Activated CD8-positive, alpha-beta memory T cell treated with anti-CD3 and anti-CD28 coated beads, Interleukin-2, amount 50 U/mL, for 48 hours (primary cell): ENCODE measurements at places on chromosomes 11 and 22.

GRCh38 chr11:84413549-84413948 is 1127.4 kb upstream of the CCDC90B start:
- DNase-seq, result no peak

DNA sequence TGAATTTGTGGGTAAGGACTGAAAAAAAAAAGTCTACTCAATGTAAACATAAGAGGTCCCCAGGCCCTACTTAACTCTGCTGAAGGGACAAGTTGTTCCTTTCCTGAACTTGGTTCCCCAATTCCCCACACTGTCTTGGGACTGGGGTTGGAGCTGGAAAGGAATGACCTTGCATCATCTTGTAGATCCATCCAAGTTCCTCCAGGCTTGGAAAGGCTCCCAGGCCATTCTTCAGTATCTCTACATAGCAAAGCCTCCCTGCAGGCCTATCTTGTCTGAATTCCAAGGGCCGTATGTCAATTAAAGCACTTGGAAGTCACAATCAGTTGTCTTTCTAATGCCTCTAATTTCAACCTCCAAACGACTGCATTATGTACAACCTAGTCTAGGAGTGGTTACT is 361.2 kb downstream of the TMEM135 start:
- no peak for DNase-seq

- DNase-seq, result peak; percentile 53
Measured at GRCh38 chr11:125070699-125071254, 7.7 kb downstream of the SLC37A2 start.

GRCh38 chr11:111428113-111428876 is 49.2 kb upstream of the POU2AF1 start:
- DNase-seq, result no peak

DNA sequence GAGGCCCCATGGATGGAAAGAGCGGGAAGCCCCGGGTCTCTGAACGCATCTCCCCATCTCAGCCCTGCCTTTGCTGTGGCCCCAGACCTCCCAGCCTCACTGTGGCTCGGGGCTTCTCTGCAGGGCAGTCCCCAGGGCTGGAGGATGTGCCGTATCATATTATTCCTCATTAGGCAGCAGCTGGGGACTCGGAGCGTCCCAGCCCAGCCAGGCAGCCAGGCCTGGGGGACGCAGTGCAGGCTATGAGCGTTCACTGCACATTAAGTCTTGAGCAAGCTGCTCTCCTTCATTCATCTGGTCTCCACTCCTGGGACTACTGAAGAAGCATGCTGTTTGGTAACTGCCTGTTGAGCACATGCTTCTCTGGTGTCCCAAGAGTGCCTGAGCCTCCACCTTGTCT is 226.8 kb upstream of the TBCEL start:
- DNase-seq, result no peak

GRCh38 chr22:41526226-41526829 is 17.9 kb downstream of the POLR3H start:
- DNase-seq, result no peak

DNA sequence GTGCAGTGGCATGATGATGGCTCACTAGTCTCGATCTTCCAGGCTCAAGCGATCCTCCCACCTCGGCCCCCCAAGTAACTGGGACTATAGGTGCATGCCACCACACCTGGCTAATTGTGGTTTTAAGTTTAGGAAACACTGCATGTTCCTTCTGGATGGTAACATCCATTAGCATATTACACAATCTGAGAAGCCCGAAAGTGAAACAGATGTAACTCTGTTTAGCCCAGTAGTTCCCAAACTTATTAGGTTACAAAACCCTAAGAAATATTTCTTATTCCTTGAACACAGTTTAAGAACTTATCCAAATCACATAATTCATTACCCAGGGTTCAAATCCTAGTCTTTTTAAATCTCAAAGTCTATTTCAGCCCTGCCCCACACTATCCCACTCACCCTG is 28.3 kb downstream of the POLDIP3 start:
- DNase-seq, result no peak

GRCh38 chr11:86673055-86673843 is 833 bp upstream of the ME3 start:
- no peak for DNase-seq

DNA sequence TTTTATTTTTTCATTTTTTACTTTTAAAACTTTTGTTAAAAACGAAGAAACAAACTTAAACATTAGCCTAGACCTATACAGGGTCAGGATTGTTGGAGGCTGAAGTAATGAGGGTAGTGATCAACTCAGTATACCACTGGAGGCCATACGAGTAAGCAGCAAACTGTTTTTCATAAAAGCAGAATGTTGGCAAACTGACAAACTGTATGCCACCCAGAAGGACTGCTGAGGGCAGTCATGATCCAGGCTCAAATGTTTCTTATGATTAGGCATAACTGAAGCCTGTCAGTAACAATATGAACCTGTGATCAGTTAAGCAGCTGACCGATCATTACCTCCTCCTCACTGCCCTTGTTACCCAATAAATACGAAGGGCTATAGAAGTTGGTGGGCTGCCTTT is 10.2 kb upstream of the SC5D start:
- DNase-seq, result no peak

DNA sequence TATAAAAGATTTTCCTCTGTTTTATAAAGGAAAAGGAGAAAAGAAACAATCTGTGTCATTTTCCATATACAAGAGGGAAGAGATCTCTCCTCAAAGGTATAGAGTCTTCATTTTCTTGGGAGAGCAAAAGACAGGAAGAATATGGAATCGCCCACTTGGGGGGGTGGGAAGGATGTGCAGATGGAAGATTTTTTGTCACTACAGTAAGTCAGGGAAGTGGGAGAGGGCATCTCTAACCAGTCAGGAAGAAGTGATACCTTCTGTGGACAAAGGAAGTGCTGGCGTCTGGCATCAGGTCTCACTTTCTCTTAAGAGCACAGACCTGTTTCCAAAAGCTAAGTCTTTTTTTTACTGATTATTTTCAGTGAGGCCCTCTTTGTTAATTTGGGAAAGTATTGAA is 1.4 kb downstream of the PRR14L start:
- no peak for DNase-seq
